ENCODE measurements at places on chromosomes 7 and 10.

DNA sequence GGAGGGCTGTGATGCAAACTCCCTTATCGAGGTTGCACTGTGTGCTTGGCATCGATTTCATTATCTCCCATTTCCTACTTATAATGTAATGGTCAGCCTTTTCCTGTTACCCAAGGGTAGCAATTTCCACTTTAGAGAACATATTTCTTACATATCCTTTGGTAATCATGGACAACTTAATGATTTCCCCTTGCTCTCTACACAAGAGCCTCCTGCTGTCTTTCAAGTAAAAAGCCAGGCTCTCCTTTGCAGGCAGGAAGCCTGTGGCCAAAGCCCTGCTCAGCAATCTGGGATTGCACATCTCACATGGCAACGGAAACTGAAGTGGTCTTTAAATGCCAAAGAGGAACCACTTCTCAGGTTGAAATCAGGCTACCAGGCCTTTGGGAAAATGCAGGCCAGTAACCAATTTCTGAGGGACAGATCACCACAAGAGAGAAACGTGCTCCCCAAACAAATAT, 86.7 kb upstream of the IKZF1 start:
- DNase-seq: no peak

DNA sequence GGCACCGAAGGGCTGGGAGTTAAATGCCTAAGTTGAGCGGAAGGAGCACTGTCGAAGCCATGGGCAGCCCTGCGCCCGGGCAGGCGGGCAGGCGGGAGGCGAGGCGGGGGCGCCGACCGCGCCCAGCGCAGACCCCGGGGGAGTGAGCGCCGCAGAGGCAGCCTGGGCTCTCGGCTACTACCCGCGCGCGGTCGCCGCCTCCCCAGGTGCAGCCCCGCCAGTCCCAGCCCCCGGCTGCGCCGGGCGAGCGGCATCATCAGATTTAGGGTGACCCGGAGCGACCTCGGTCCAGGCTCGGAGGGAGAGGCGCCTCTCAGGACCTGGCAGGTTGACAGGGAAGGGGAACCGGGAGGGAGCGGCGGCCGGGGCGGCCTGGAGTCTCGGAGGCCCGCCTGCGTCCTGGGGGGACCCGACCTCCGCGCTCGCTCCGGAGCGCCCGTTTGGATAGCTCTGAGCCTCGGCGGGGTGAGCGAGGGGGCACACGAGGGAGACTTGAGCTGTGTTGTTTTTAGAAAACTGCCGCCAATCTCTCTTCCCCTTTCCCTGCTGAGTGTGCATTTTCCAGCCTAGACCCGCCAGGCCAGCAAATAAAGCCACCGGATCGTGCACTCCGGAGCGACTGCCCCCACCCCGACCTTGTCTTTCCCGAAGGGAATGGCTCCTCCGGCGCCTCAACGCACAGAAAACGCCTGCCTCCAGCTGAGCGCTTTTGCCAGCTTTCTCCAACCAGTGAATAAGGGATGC, 2.3 kb upstream of the NRP1 start:
- peak; percentile 44 for DNase-seq

DNA sequence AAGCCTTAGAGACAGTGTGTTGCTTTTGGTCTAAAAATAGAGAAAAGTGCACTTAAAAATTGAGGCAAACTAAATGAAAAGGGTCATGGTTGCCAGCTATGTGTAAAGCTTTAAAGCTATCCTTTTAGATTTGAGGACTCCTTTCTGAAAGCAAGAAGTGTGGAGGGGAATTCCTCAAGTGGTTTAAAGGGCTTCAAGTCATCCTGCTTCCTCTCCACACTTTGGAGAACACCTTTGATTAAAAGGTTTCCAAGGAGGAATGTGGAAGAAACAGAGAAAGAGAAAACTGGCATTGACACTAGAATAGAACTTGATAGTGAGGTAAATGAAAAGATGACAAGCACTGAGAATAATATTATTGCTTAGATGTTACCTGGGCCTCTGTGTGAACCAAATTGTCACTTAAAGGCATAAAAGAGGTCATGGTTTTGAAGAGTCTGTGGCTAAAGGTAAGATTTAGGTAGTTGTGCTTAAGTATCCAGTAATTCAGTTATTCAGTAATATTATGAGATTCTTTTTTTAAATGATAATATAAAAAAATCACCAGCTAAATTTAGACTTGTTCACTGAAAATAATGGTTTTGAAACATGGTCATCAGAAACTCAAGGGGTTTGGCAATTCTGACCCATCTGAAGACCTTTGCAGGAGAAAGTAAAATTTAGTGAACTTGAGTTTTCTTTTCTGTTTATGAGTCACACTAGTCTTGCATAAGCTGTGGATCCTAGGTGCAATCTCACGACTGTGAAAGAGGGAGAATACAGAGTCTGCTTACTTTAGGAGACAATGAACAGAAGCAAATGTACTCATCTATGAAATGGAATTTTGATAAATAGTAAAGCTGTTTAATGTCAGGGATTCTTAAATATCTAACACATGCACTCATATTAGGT, 466.0 kb downstream of the KIF20B start:
- peak; percentile 74 for DNase-seq

GRCh38 chr10:124279882-124280281, 138.8 kb downstream of the OAT start:
- no peak for DNase-seq

- no peak for DNase-seq
Measured at GRCh38 chr10:5882961-5883360, 6.7 kb downstream of the ANKRD16 start.

- peak; percentile 98 for DNase-seq
Measured at GRCh38 chr10:119686465-119687191, 35.4 kb downstream of the BAG3 start.

- no peak for DNase-seq
Measured at GRCh38 chr7:147541261-147541660, 1049.3 kb upstream of the C7orf33 start.

DNA sequence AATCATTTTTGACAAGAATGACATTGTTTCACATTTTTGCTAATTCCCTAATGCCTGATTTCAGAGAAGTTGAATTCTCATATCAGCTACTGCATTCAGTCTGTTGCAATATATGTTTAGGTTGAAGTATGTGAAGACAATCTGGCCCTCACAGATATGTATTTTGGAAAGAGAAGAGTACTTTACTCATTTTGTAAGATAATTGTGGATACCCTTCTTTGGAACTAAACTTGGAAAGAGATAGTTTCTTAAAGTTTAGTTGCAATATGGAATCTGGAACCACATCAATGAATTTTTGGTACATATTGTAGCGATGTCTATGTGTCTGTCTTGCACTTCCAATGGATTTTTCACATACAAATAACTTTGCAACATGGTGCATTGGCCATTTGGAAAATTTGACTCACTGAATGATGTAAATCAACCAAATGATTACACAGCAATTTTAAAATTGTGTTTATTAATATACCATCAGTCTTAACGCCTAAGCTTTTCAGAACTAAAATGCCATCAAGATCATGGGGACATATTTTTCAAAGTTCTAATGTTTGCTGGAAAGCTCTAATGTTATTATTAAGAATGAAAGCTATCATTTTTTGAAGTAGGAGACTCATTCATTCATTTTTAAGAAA, 39.3 kb upstream of the TMEM26 start:
- DNase-seq: no peak

GRCh38 chr7:84194484-84195271, at the start of gene SEMA3A:
Gene SEMA3A, minus strand, starts transcription at chr7:84194789. Its CDS starts 203 bp downstream, at chr7:84194586.
- peak; percentile 93 for DNase-seq

GRCh38 chr7:28083164-28083997, 97.2 kb downstream of the JAZF1 start:
- peak; percentile 45 for DNase-seq

DNA sequence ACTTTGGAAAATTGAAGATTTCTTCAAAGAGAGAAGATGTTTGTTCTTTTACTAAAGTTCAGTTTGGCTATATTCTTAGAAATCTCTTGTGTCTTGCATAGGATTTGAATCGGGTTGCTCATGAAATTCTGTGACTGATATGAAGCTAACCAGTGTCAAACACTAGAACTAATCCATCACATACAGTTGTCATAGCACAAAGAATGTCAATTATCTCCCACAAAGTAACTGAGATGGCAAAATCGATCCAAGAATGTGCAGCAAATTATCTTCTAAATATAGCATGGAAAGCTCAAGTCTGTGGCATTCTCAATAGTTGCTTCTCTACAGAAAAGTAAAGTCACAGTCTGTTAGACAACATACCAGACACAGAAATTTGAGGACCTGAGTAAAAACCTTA, 768.1 kb upstream of the LRRN3 start:
- no peak for DNase-seq

- DNase-seq: no peak
Measured at GRCh38 chr10:121099592-121099991, 248.4 kb downstream of the WDR11 start.

GRCh38 chr10:44044549-44044948, 340.3 kb downstream of the CXCL12 start:
- DNase-seq: no peak

GRCh38 chr7:148921806-148922205, 37.7 kb upstream of the EZH2 start:
- no peak for DNase-seq

DNA sequence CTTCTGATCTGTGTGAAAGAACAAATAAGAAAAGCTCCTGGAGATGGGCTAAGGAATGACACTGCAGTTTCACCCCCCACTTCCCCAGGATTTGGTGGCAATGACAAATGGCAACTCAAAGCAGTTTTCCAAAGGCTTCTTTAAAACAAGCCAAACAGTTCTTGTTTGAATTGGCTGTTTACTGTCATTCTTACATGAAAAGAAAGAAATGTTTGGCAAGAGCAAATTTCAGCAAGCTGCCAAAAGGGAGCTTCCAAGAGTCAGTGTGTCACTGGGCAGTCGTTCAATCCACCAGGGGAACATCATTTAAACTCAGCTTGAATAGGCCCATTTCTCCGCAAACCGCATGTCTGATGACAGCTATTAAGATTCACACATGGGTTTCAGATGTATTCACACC, 119.0 kb upstream of the RHOBTB1 start:
- no peak for DNase-seq

- DNase-seq: peak; percentile 54
Measured at GRCh38 chr7:143434660-143435059, 8.6 kb upstream of the TAS2R60 start.

- no peak for DNase-seq
Measured at GRCh38 chr7:110960811-110961210, 130.1 kb upstream of the LRRN3 start.

- no peak for DNase-seq
Measured at GRCh38 chr10:11173042-11173441, 155.4 kb downstream of the CELF2 start.

DNA sequence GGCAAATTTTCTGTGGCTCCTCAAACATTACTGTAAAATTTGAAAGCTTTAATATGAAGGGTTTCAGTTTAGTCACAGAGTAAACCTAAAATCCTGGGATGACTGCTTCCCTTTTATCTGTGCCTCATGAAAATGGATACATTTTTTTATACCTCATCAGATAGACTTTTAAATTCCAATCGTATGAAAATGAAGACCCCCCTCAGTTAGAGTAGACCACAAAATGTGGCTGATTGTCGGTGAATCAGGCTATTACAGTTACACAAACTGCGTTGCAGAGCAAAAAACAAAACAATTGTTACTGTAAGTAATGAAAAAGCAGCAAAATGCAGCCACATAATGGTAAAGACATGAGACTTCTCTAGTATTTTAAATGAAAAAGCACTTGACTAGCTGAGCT, 296.2 kb downstream of the CNTNAP2 start:
- DNase-seq: no peak

- DNase-seq: peak; percentile 80
Measured at GRCh38 chr7:116953906-116954838, 871 bp downstream of the ST7 start.

Data from mammary epithelial cell (primary cell).